ENCODE measurements at places on chromosomes 5 and 9.

- no peak for DNase-seq
Observed at GRCh38 chr9:3367185-3367584, 158.6 kb downstream of the RFX3 start.

DNA sequence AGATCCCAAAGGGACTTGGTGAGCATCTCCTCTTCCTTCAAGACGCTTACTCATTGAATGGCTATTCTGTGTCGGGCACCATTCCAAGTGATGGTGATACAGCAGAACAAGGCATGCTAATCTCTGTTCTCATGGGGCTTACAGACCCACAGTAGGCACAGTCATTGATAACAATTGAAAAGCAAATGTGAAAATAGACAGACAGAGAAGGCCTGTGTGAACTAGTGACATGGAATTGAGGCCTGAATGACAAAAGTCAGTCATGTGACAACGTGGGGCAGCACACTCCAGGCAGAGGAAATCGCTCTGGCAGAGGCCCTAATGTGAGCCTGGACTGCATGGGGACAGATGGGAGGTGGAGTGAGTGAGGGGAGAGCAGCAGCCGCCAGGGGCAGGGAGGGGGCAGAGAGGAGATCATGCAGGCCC lies 70.7 kb upstream of the CPLX2 start:
- DNase-seq, result no peak

DNA sequence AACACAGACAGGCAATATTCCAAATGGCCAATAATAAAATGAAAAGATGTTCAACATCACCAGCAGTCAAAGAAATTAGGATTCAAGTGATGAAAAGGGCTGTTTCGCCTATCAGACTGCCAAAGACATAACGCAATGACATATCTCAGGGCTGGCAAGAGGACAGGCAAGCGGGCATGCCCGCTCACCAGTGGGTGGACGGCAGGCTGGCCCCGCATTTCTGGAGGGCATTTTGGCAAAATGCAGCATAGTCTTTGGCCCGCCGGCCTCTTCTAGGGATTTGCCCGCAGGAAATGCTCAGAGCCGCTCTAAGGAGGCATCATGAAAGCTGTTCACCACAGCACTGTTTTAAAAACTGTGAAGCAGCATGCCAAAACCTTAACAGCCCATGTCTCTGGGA lies 1.4 kb upstream of the PPP1R26 start:
- DNase-seq, result no peak

DNA sequence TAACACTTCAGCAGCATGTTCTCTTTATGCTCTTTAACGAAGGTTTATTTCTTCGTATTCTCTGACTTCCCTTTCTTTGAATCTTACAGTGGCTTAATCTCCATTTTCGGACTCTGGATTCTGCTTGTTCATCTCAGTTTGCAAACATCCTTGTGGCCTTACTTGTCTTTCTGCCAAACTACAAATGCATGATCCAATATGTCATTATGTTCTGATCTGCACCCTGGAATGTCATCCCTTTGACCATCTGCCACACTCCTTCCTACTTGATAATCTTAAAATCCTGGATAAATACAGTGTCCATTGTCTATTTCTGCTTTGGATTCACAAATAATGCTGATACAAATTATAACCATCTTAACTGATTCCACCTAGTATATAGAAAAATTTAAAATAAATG lies 499.2 kb downstream of the CDH18 start:
- DNase-seq, result no peak

GRCh38 chr5:120813551-120813950 lies 349.5 kb downstream of the PRR16 start:
- no peak for DNase-seq

- DNase-seq, result no peak
Observed at GRCh38 chr5:146126068-146126467, 20.7 kb upstream of the PLAC8L1 start.

DNA sequence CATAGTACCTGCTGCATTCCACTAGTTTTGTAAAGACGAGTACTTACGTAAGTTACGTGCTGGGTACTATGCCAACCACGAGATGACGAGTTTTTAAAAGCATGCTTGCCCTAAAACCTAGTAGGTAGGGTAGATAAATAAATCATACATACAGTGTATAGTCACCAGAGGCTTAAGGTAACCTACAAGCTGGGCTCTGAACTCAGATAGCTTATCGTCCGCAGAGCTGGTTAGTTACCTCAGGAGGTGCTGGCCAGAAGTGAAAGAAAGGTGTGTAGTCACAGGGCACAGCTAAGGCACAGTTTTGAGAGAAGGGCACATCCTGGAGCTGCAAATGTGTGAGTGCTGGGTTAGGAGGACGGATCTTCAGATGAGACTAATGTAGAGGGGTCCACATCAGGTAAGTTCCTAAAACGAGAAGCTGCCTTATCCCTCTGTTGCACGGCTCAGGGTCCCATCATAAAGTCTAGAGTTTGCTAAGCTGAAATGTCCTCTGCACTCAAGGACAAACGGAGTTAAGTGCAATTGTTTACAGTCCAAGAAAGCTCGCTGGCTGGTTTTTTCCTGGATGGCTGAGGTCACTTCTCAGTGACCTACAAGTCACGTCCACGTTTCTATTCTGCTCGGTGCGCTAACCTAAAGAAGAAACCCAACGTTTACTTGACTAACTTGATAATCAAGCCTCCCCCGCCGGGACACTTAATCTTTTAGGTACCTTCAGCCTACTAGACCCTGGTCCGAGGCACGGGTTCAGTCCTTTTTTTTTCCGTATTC lies 1.1 kb upstream of the SNX24 start:
- DNase-seq, result no peak

Data from NCI-H187 (cell line).